ENCODE measurements at places on chromosomes 5 and 9.

- DNase-seq = peak; percentile 59
Measured at GRCh38 chr5:36739751-36740221, 133.4 kb downstream of the SLC1A3 start.

DNA sequence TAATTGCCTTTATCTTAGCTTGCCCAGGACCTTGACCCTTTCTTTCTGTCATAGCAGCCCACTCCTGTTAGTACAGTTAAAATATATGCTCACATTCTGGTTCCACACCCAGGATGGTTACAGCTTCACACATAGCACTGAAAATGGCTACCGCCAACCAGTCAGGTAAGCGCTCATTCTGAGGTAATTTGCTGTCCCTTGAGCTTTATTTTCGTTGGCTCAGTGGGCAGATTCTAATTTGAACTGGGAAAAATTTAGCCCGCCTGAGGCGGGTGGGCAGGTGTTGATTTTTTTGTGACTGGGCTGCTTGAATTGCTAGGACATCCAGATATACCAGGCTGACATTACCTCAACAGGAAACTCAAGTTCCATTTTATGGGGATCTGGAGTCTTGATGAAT is 137.5 kb downstream of the KCTD16 start:
- no peak for DNase-seq

DNA sequence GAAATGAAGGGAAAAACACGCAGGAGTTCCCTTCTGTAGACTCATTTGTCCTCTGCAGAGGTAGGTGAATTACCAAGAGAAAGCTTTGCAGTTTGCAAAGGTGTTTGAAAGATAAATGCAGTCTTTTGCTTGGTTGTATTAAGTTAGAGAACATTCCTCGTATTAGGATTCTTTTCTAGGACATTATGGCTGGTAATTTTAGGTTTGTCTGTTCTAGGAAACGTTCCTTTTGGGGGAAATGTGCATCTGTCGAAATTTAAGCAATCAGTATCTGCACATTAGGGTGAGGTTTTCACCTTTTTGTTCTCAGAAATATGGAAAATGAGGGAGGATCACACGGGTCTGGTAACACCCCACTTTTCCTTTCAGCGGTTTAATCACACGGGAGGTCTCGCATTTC is 45.1 kb downstream of the GAS1 start:
- no peak for DNase-seq

DNA sequence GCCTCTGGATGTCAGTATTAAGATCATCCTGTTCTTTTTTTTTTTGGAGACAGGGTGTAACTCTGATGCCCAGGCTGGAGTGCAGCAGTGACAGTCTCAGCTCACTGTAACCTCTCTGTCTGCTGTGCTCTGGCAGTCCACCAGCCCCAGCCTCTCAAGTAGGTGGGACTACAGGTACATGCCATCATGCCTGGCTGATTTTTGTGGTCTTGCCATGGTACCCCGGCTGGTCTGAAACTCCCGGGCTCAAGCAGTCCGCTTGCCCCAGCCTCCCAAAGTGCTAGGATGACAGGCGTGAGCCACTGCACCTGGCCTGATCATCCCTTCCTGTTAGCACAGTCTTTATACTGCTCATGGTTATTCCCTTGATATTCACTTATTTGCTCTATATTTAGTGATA is 3.5 kb downstream of the KDM4C start:
- DNase-seq = no peak

GRCh38 chr9:32579706-32580331 is 6.9 kb upstream of the NDUFB6 start:
- DNase-seq = peak; percentile 77

DNA sequence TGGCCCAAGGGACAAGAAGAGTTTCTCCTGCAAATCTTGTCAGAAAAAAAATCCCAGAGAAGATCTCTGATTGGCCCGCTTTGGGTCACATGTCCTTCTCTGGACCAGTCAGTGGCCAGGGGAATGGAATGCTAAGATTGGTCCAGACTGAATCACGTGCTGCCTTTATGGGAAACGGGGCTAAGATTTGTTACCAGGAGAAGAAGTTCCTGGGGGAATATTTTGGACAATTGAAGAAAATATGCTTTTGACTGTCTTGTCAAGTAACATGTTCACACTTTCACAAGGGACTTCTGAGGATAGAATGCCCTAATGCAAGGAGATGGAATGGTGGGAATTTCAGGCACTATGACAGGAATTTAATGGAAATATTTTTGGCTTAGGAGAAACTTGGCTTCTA is 74.1 kb upstream of the SH3PXD2B start:
- no peak for DNase-seq

- no peak for DNase-seq
Measured at GRCh38 chr9:6495466-6495865, 82.5 kb downstream of the UHRF2 start.

GRCh38 chr9:93305497-93306020 is 121.6 kb downstream of the WNK2 start:
- DNase-seq = no peak

DNA sequence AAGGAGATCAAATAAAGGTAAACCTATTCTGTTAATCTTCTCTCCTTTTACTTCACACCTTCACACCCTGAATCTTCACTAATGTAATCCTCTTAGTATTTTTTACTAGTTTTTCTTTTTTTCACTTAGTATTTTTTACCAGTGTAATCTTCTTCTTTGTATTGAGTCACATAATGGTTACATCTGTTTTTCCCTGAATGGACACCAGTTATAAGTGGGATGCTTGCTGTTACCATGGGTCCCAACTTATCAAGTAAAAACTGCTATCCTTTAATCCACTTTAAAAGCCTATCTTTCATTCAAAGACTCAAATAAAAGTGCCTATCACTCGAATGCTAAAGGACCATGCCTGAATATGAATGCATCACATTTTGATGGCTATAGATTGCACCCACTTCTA is 15.1 kb downstream of the ZFAND5 start:
- no peak for DNase-seq

- no peak for DNase-seq
Measured at GRCh38 chr9:5230554-5230953, 665 bp upstream of the INSL4 start.

GRCh38 chr9:116189683-116190082 is 36.1 kb downstream of the PAPPA start:
- no peak for DNase-seq

GRCh38 chr9:125559194-125559593 is 147.8 kb downstream of the MAPKAP1 start:
- no peak for DNase-seq

DNA sequence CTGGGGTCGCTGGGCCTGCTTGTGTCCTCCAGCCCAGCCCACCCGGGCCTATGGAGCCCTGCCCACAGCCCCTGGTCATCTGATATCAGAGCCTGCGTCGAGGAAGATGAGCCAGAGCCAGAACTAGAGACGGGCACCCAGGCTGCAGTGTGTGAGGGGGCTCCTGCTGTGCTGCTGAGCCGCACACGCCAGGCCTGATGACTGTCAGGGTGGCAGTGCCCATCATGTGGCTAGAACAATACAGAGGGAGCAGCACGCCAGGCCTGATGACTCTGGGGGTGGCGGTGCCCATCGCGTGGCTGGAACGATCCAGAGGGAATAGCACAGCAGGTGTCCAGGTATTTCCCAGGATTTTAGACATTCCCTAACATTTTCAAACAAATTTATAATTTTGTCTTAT is 9.2 kb upstream of the LRRC14B start:
- no peak for DNase-seq

- DNase-seq = no peak
Measured at GRCh38 chr9:134130503-134131375, 5.1 kb upstream of the WDR5 start.

- no peak for DNase-seq
Measured at GRCh38 chr5:88785746-88786565, 97.0 kb downstream of the MEF2C start.

DNA sequence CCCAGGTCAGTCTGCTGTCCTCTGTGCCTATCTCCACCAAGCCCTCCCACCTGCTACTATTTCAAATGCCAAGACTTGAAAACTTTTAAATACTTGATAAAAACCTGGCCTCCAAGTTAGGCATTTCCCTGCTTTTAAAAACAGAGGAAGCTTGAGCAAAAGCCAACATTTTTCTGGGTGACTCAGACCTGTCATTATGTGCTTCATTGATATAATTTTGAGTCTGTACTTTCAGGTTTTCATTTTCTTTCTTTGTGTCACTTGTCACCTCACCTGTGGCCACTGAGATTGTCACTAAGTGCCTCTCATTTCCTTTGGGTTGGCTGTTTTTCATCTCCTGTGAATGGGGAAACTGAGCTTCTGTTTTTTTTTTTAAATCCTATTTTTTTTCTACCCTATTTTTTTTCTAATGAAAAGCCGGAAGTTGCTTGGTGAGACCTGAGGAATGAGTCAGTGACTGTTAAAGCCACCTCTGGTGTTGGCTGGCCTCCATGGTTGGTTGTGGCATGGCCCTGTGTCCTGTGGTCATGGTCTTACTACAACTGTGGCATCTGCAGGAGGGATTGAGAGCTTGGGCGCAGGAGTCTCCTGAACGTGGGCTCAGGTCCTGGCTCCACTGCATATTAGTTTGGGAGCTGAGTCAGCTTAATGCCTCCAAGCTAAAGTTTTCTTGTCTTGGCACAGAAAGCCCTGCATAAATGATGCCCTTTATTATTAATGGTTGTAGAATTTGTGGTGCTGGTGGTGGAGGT is 56.7 kb downstream of the ARHGAP26 start:
- DNase-seq = no peak

DNA sequence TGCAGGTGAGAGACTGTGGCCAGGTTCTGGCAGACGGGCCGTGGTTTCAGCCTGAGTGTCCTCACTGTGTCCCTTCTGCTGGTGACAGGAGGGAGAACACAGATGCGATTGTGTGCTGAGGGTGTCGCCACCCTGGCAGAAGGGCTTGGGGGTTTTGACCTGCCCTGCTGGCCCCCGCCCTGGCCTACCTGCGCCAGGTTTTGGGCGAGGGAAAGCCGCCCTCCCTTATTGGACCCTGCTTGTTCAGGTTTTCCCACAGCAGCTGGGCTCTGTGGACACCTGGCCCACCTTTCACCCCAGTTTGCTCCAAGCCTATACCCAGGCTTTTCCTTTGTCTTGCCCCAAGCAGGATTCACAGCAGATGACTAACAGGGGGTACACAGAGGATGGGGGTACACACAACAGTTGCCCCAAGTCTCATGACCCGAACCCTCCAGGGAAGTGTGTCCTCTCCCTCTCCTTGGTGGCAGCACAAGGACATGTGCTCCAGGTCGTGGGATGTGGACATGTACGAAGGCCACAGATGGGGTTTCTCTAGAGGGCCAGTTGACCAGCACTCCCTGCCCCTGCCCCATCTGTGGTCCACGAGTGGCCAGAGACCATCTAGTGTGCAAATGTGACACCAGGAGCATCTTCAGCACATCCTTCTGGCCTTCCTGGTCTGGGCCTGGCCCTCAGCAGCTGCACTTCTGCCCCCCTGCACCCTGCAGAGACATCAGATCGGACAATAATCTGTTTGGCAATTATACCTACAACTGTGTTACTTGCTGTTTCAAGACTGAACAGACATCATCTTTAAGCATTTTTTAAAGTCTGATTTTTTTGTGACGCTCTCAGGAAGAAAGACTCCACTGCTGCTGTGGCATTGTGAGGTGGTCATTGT is 265.8 kb upstream of the IRX4 start:
- no peak for DNase-seq

- DNase-seq = no peak
Measured at GRCh38 chr9:130563797-130564196, 15.6 kb upstream of the FUBP3 start.

DNA sequence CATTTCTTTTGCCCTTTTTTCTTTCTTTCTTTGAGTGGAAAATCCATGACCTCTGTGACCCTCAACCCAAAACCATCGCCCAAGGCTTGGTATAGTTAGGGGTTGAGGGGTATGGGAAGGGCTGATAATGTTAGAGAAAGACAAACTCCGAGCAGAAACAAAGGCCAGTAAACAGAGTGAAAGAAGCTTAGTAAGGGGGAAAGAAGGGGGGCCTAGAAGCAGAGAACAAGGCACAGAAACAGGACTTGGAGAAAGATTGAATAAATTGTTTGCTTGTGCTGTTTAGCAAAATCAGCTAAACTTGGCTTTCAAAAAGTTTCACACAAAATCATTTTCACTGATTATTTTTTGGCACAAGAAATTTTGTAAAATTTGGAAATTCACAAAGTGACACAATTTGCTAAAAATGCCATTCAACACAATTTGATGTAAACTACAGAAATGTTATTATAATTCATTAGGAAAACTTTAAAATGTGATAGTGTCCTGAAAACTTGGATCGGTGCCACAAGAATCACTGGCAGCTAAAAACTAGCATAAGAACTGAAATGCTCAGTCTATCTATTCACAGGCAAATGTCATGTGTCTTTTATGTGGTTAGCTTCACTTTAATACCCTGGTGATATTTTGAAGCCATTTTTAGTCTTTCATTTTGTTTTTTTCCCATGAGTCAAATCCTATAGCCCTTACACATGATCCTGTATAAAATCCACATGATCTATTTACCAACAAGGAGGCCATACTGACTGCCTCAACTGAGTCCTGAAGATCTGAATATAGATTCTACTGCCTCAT is 276.4 kb downstream of the NR2F1-AS1 start:
- no peak for DNase-seq

DNA sequence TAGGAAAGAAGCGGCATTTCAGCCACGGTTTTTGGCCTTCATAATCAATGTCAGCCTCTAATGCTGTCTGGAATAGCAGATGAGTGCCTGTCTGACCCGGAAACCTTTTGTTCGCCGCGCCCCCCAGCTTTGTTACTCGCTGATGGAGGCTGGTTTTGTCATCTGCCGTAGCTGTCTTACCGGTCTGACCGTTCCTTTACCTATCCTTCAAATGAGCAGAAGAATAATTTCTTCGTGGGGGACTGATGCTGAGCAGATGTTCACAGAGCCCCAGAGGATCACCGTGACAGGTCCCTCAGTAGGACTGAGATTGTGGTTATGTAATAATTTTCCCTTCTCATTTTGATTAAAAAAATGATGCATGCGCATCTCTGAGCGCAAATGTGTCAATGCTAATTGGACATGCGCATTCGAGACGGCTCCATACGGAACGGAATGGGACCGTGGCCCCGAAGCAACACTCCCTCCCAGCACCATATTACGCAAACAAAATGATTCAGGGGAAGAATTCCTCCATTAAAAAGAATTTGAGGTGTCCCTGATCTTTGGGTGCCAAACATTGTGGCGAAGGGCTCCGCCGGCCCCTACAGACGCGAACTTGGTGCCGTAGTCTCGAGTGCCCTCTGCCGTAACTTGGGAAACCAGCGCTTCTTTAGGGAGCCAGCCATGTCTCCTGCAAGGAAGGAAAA is 27.6 kb downstream of the TLX3 start:
- DNase-seq = no peak

GRCh38 chr9:69573651-69574050 is 98.5 kb downstream of the APBA1 start:
- DNase-seq = no peak

DNA sequence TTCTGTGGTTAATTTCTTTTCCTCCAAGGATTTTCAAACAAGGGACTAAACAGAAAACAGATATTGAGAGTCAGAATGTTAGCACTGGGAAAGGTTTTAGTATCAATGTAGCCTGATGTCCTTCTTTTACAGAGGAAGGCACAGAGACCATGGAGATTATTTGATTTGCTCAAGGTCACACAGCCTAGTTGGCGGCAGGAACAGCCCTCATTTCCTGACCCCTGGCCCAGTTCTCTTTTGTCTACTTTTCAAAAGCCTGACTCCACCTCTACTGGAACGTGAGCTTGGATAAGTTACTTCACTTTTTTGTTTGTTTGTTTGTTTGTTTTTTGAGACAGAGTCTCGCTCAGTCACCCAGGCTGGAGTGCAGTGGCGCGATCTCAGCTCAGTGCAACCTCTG is 6.6 kb upstream of the NRG2 start:
- DNase-seq = no peak
